ENCODE measurements at places on chromosomes 6 and 20.

- DNase-seq, result no peak
Measured at GRCh38 chr6:150877928-150878327, 12.4 kb downstream of the MTHFD1L start.

DNA sequence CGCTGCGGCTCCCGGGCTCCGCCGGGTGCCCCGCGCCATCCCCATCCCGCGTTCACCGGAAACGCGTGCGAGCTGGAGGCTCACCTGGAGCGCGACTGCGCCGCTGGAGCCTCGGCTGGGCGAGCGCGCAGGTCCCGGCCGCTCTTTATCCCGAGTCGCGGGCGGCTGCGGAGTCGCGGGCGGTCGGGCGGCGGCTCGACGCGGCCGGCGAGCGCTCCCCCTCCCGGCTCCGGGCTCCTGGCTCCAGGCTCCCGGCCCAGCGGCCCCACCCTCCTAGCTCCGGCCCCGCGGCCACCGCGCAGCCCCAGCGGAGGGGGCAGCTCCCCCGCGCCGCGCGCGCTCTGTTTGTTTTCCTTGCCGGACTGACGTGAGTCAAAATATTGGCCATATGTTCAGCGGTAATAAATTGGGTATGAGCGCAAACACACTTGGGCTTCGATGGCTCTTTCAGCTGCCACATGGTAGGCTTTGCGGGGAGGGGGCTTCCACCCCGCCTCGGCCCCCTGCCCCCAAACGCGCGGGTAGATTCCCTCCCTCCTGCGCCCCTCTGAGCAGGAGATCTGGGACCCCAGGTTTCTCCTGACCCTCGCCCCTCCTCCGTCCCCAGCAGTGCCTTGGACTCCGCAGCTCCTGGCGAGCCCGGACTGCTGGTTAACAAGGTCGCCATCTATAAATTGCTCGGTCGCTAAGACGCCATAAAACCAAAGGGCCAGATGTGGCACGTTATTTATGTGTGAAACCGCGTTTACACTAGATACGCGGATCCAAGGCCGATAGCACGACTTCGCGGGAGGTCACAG, 8.8 kb upstream of the NKX2-2 start:
- no peak for DNase-seq

GRCh38 chr20:48461091-48461734, 366.6 kb downstream of the PREX1 start:
- no peak for DNase-seq

DNA sequence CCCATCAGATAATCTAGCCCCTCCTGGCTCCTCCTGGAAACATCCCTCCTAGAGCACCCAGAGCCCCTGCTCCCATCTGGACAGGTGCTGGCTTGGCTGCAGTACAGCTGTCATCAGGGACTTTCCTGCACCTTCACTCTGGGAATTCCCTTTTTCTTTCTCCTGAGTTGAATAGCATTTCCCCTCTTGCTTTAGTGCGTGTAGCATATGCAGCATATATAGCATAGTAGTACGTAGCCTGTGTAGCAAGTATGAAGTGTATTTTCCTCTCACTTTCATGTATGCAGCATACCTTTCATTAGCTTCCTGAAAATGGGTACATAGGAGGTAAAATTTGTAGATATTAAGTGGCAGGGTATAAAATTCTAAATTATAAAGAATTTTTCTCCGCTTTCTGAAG, 352.9 kb downstream of the ESR1 start:
- no peak for DNase-seq

DNA sequence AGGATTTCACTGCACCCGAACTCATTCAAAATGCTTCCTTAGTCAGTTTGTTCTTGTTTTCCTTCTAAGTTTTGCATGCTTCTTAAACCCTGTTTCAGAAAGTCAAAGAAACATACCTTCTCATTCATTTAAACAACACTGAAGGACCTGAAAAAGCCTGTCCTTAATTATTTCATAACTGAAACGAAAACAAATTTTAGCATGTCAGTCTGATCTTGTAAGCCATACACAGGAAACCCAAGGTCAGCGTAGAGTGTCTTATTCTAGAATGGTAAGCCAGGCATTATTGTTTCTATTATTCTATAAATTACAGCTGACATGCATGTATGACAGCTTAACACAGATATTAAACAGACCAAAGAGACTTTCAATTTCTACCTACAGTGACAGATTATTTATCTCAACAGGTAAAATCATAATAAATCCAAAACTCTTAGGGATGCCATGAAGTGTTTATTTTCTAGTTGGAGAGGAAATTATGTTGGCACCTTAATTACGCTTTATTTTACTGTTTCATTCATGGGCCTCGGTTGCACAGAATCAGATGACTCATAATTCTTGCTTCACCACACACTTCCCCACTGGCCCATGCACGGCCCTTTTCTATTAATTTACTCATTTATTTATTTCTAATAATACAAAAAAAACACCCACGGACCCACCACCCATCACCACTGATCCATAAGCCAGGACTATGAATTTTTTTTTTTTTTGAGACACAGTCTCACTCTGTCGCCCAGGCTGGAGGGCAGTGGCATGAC, 39.3 kb upstream of the DUSP22 start:
- DNase-seq, result no peak

GRCh38 chr6:94956910-94957309, 620.4 kb upstream of the MANEA start:
- no peak for DNase-seq

- DNase-seq, result no peak
Measured at GRCh38 chr6:18488004-18488403, 100.9 kb downstream of the RNF144B start.

DNA sequence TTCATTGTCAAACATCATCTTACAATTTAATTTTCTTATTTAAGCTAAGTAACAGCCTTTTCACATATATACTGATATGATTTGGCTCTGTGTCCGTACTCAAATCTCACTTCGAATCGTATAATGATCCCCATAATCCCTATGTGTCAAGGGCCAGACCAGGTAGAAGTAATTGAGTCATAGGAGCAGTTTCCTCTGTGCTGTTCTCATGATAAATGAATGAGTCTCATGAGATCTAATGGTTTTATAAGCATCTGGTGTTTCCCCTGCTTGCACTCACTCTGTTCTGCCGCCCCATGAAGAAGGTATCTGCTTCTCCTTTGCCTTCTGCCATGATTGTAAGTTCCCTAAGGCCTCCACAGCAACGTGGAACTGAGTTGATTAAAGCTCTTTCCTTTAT, 25.1 kb upstream of the CMTR1 start:
- no peak for DNase-seq

DNA sequence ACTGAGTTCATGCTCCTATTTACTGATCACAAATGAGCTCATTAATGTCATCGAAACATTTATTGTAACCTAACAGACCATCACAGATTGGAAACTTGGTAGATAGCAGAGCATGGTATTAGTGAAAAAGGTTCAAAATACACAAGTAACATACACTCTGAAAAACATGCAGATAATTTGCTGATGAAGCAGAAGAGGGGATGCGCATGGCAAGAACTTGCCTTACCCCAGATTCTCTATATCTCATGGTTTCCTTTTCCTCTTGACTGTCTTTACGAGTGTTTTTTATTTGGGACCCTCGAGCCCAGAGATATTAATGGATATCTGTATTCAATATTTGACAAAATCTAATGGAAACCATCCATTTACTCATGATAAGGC, 37.6 kb downstream of the QRSL1 start:
- DNase-seq, result no peak

GRCh38 chr20:24169256-24169655, 180.7 kb upstream of the GGTLC1 start:
- no peak for DNase-seq

GRCh38 chr6:36815962-36816735, 23.1 kb downstream of the CPNE5 start:
- DNase-seq, result no peak

GRCh38 chr20:60237981-60238380, 279.8 kb downstream of the CDH26 start:
- DNase-seq, result no peak

- no peak for DNase-seq
Measured at GRCh38 chr6:126718600-126719327, 378.8 kb downstream of the CENPW start.

DNA sequence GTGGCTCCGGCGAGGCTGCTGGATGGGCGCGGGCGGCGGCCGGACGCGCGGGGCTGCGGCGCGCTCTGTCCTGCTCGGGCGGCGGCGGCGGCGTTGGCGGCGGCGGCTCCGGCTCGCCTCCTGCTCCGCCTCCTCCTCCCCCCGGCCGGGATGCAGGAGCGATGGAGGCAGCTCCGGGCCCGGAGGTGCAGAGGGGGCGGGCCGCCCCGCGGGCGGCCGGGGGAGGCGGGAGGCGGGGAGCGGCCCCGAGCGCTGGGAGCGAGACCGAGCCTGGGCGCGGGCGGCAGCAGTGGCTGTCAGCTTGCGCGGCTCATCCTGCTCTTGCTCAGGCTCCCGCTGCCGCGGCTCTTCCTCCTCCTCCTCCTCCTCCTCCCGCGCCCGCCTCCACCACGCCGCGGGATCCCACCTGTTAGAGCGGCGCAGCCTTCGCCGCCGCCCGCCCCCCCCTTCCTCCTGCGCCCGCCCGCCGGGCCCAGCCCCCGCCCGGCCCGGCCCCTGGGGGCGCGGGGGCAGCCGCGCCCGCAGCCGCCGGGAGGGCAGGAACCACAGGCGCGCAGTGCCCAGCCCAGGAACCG, at the start of gene NOL4L:
TSS of gene NOL4L (minus strand) at position 323 of the 575 bp plus-strand sequence. CDS start 443 bp downstream, outside the sequence.
- peak; percentile 52 for DNase-seq

DNA sequence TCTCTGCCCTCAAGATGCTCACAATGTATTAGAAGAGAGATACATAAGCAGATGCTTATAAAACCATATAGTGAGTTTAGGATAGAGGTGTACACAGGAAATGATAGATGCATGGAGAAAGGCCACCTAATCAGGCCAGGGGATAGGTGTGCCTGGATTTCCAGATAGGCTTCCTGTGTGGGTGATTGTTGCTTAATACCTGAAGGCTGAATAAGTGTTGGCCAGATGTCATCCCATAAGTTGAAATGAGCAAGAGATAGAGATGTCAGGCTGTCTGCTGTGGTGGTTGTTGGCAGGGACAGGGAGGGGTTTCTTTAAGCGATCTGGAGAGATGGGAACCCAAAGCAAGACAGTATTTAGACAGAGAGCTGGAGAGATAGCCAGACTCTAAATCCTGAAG, 109.8 kb upstream of the SGK1 start:
- DNase-seq, result no peak

GRCh38 chr6:46651816-46652215, 802 bp downstream of the CYP39A1 start:
- no peak for DNase-seq

DNA sequence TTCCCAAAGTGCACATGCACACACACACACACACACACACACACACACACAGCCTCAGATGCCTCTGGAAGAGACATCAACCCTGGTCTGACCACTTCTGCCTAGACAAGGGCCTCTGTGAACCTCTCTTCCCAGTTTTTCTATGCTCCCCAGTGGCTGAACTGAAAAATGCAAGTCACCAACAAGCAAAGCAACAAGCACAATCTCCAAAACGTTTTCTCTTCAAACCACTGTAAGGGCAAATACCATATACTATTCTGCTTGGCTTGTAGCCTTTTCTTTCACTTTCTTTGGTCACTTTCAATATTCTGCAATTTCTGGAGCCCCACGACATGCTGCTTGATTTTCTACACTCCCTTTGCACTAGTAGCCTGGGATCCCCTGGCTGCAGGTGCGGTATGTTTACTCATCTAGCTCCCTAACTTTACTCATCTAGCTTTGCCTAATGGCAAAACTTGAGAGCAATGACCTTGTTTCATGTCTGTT, 121.4 kb upstream of the DST start:
- no peak for DNase-seq

Data from neural crest cell (in vitro differentiated cells).